ENCODE measurements at places on chromosomes 16 and 17. TPM values are rescaled to one million over a fixed set of nuclear protein-coding genes. Genes with fewer than 3 reads are reported as not detected.

The SLC35G6 gene
- not detected for total RNA-seq

DNA sequence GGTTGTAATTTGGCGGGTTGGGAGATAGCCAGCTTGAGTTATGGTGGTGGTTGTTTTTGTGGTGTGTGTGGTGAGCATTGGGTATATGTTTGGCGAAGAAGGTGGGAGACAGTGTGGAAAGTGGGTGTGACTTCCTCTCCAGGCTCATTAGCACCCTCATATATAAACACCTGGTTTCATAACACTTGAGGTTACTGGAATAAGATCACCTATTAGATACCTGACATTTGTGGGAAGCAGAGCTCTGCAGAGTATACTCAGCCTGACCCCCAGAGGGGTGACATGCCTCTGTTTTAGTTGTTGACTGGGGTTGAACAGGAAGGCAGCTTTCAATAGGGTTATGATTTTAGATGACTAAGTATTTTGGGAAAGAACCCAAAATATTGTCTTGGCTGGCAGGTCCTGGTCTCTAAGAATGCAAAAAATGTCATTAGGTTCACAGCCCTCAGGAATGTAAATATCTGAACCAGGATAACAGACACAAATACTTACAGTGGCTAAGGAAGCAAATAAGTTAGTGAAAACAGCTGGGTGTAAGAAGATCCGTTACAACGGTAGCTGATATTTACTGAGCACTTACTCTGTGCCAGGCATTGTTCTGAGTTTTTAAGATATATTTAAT lies 18.3 kb upstream of the EFCAB13 start:
- no peaks in the 10 kb centered on the region for H3K27me3 ChIP-seq
- no peaks in the 10 kb centered on the region for H3K36me3 ChIP-seq
- no peaks in the 10 kb centered on the region for H3K4me1 ChIP-seq
- H3K27ac ChIP-seq = peak overlapping the region; percentile 53
- no peak overlapping the region for H3K4me3 ChIP-seq

The CYB5B gene
- total RNA-seq = 103 TPM

The ACSM2A gene
- total RNA-seq = not detected

GRCh38 chr17:75925912-75926311 lies 14.9 kb downstream of the FBF1 start:
- H3K27ac ChIP-seq = no peak overlapping the region
- no peaks in the 10 kb centered on the region for H3K36me3 ChIP-seq
- no peaks in the 10 kb centered on the region for H3K27me3 ChIP-seq
- H3K4me1 ChIP-seq = no peaks in the 10 kb centered on the region

DNA sequence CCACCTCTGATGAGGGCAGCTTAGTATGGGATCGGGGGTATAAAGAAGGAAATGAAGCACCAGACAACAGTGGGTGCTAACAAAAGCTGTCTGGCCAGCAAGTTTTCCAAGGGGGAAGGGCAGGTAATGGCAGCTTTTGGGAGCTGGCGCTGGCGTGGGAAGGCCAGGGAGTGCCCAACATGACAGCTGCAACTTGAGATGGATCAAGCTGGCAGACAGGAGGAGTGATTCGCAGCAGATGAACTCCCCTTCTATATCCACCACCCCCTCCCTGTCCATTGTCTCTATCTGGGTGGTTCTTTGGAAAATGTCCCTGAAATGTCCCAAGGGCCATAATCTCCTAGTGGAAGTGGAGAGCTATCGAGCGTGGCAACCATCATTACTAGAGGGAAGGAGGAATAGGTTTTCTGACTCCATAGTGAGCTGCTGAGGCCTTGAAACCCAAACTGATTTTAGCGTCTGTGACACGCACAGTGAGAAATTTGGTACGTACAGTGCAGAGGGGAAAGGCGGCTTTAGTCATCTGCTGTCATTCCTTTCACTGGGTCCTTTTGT lies 4.8 kb upstream of the INPP5K start:
- DNase-seq = no peak
- no peak overlapping the region for H3K27ac ChIP-seq
- no peaks in the 10 kb centered on the region for H3K4me1 ChIP-seq

The HEATR3 gene
- 16.3 TPM for total RNA-seq

- no peak for DNase-seq
- peaks cover 2% of the 10 kb centered on the region for H3K27me3 ChIP-seq
- no peaks in the 10 kb centered on the region for H3K36me3 ChIP-seq
- no peak overlapping the region for H3K4me3 ChIP-seq
These were observed 497.5 kb upstream of the SALL1 start for GRCh38 chr16:51648526-51648925.

DNA sequence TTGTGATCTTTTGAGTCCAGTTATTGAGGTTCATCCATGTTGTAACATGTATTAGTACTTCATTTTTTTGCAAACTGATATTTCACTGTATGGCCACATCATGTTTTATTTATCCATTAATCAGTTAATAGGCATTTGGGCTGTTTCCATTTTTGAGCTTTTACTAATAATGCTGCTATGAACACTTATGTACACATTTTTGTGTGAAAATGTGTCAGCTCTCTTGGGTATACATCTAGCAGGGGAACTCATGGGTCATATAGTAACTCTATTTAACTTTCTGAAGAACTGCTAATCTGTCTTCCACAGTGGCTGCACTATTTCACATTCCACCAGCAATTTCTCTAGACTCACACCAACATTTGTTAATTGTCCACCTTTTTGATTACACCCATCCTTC lies 82.0 kb downstream of the GLG1 start:
- H3K36me3 ChIP-seq = peaks cover 7% of the 10 kb centered on the region
- no peaks in the 10 kb centered on the region for H3K27me3 ChIP-seq
- no peak for DNase-seq
- H3K4me3 ChIP-seq = no peak overlapping the region

All from lung (tissue), 17 donors.